HAP-1 (cell line): ENCODE measurements at places on chromosomes 7 and 10.

- DNase-seq = no peak
Observed at GRCh38 chr10:95388109-95388471, 97.3 kb upstream of the PDLIM1 start.

DNA sequence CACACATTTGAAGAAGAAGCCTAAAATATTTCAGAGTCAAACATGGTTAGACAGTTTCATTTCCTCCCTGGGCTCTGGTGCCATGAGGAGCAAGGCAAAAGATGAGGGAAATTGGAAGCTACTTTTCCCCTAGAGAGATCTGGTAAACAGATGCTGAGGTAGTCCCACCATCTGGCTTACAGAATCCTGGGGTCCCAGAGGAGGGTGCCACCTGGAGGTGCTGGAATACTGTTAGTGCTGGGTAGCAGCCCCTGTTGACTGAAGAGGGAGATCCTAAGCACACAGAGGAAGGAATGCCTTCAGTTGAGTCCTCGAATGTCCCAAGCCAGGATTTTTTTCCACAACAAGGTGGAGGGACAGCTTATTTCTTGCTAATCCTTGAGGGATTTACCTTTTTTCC, 160.1 kb downstream of the FZD1 start:
- no peak for DNase-seq

- no peak for DNase-seq
Observed at GRCh38 chr7:108280136-108280535, 150.0 kb upstream of the LAMB4 start.

- no peak for DNase-seq
Observed at GRCh38 chr7:156049366-156049765, 237.1 kb upstream of the SHH start.

GRCh38 chr10:23648618-23649017, 209.7 kb downstream of the OTUD1 start:
- DNase-seq = no peak

DNA sequence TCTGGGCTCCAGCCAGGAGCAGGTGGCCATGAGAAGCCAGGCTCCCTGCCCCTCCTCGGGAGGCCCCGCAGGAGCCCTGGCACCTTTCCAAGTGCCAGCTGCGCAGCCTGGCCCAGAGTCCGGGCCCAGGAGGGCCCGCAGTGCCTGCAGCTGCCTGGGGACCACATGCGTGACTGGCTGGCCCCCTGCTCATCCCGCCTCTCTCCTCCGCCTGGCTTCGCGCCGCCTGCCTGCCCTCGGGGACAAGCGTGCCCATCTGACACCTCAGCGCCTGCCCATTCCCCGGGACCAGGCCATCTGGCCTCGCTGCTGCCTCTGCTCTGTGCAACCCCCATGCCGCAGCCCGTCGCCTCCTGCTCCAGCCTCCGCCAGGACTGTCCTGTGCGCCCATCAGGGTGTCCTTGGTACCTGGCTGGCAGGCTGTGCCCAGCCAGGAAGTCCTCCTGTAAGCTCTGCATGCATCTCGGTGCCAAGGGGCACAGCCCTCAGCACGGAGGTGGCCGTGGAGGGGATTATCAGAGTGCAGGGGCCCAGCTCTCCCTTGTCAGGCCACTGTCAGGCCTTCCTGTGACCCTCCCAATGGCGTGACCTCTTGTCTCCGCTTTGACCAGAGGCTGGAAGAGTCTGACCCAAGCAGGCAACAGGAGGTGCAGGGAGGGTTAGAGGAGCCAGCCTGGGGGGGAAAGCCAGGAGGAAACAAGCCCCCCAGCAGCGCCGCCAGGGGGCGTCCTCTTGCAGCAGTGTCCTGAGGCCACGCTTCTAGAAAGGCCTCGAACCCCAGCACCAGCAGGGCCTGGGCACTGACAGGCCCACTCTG, 50.5 kb downstream of the TMEM209 start:
- DNase-seq = no peak

DNA sequence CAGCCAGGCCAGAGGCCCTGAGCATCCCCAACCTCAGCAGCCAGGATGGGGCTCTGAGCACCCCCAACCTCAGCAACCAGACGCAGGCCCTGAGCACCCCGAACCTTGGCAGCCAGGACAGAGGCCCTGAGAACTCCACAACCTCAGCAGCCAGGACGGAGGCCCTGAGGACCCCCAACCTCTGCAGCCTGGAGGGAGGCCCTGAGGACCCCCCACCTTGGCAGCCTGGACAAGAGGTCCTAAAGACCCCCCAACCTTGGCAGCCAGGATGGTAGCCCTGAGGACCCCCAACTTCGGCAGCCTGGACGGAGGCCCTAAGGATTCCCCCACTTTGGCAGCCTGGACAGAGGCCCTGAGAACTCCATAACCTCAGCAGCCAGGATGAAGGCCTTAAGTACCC, 17.0 kb downstream of the RRP12 start:
- DNase-seq = no peak

DNA sequence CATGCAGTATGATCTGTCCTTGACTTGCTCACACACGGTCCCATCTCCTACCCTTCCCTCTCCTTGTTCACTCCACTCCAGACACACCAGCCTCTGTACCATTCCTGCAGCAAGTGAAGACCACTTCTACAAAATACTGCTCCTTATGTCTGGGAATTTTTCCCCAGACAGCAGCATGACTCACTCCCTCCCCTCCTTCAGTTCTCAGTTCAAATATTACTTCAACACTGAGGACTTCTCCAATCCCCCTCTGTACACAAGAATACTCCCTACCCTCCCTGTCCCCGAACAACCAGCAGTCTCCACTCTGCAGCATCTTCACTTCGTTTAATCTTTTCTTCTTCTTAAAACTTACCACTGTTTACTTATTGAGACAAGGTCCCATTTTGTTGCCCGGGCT, 474.0 kb downstream of the GPAM start:
- DNase-seq = no peak

- no peak for DNase-seq
Observed at GRCh38 chr7:15174485-15174884, 271.9 kb upstream of the DGKB start.

DNA sequence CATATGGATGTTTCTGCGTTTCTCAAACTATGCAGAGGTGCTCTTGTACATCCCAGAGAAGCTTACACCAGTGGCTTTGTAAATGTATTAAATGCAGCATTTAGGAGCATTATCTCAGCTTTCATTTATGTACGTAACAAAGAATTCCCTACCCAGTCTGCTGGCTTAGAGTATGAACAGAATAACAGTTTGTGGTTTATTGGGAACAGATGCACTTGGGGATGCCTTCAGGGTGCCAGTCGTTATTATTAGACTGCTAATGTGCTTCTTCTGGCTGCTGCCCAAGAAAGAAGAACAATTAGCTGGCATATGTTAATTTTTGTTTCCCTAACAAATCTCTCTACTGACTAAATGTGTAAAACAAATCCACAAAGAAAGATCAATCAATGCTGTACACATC, 241.9 kb downstream of the FOXP2 start:
- DNase-seq = peak; percentile 77

DNA sequence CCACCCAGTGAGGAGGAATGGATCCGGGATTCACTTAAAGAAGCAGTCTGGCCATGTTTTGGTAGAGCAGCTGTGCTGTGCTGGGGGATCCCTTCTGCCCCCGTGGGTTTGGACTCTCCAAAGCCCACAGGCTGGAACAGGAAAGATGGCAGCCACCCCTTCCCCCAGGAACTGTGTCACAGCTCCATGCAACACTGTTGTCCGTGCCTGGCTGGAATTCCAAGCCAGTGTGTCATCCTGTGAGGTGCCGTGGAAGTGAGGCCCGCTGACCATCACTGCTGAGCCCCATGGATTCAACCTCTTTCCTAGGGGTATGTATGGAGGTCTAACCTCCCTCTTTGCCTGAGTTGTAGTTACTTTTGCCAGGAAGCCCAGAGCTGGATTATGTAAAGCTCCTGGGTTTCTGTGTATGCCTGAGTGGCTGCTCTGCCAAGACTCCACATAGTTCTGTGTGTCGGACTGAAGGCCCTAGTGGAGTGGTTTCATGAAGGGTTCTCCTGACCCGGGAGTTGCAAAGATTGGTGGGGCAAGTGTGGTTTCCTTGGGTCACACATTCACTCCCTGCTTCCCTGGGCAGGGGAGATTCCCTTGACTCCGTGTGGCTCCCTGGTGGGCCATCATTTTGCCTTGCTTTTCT, 35.1 kb upstream of the PCGF5 start:
- DNase-seq = no peak

DNA sequence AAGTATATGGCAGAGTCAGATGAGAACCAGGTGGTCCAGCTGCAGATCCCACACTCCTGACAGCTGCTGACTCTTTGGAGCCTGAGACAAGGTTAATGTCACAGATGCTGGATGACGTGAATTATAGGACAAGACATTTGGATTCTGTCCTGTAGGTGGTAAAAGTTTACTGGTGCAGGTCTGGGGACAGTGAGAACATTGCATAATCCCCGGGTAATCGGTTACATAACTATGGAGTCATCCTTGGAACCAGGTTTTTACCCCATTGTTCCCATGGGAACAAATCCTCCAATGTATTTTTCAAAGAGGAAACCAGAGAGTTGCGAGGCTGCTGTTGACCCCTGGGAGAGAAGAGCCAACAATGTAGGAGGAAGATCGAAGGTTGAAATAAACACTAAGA, 27.5 kb upstream of the ZCCHC24 start:
- no peak for DNase-seq

DNA sequence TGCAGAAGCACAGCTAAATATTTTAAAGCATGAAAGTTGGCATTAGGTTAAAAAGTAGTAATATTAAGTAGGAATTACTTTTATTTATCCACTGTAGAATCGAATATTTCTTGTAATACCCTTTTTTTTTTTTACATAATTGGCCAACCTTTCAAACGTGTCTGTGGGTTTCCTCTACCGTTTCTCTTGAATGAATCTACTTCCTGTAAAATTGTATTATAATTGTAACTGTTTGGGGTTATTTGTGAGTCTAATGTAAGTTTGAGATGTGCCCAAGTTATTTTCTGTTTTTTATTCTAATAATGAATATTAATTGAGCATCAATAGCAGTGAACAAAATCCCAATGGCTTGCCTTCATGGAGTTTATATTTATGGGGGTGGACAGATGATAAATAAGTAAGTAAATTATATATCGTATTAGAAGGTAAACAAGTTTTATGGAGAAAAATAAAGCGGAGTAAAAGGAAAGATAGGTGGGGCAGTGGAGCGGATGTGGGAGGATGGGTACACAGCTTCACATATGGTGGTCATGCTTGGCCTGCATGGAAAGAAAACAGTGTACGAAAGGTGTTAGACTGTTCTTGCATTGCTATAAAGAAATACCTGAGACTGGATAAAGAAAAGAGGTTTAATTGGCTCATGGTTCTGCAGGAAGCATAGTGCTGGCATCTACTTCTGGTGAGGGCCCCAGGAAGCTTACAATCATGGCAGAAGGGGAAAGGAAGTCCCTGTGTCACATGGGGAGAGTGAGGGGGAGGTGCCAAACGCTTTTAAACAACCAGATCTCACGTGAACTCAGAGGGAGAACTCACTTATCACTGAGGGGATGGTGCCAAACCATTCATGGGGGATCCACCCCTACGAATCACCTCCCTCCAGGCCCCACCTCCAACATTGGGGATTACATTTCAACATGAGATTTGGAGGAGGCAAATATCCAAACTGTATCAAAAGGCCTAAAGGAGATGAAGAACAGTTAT, 5.4 kb downstream of the TSPAN13 start:
- DNase-seq = no peak

DNA sequence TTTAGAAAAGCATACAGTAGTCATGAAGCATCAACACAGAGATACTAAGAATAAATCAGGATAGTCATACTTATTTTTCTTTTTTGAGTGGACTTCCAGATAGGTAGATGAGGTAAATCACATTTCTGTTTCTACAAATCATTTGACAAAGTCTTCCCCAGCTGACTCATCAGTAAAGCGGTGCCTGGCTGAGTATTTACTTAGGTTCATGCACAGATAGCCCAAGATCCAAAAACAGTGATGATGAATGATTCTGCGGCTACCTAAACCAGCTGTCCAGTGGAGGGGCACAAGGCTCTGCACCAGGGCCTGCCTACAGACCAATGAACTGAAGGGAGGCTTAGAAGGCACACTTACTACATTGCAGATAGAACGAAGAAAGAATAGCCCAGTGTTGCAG, 113.1 kb downstream of the PARP12 start:
- no peak for DNase-seq

- no peak for DNase-seq
Observed at GRCh38 chr7:106418526-106418925, 133.7 kb upstream of the NAMPT start.

GRCh38 chr7:1802899-1803298, 132.8 kb downstream of the ELFN1 start:
- DNase-seq = no peak

DNA sequence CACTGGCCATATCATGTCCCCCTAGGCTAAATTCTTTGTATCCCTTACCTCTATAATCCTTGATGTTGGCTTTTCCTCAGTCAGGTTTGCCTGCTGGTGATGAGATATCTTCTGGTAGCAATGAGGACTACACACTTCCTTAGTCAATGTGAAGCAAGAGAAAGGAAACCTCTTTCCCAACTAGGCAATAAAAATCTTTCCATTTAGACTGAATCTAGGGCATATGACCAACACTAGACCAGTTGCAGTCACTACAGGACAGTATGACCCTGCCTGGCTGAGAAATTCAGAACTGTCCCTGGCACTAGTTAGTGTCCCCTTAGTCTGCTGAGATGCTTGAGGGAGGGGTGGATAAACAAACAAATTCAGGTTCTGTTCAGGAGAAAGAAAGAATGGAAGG, 142.6 kb downstream of the RNLS start:
- DNase-seq = no peak

GRCh38 chr10:91422915-91423314, 12.8 kb downstream of the HECTD2 start:
- DNase-seq = no peak

DNA sequence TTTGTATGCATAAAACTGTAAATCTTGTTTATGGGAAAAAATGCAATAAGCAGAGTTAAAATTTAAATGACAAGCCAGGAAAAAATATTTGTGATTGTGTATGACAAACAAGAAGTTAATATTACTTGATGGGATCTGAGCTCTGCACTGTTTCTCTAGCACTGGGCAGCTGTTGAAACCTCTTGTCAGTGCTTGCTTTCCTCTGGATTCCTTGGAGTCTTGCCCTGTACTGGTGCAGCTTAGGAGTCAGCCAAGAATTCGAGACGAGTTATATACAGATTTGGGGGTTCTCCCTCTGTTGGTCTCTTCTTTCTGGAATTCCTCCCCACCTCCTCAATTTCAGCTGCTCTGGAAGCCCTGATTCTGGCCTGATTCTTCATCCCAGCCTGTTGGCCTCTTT, 24.3 kb upstream of the OPN4 start:
- DNase-seq = no peak

GRCh38 chr10:84098667-84099066, 40.6 kb upstream of the GHITM start:
- DNase-seq = no peak

DNA sequence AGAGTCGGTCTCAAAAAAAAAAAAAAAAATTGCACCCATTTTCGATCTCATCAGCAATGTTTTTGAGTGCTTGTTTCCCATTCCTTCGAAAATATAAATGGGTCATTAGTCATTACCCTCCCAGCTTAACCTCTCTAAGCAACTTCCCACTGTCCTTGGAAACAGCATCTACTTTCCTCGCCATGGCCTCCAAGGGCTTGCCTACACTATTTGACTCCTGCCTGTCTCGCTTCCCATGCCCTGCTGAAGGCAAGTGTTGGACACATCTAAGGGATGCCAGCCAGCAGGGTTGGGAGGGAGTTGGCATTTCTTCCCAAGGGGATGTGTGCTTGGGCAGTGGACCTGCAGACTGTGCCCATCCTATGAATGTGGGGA, 12.7 kb upstream of the RHBDD2 start:
- no peak for DNase-seq

- no peak for DNase-seq
Observed at GRCh38 chr7:45709168-45710042, 135.2 kb downstream of the ADCY1 start.

- DNase-seq = no peak
Observed at GRCh38 chr7:30703756-30704155, 21.5 kb upstream of the CRHR2 start.

- no peak for DNase-seq
Observed at GRCh38 chr7:10521306-10521705, 452.4 kb upstream of the PHF14 start.
